PC-3 (cell line): ENCODE measurements at places on chromosomes 1 and 21.

GRCh38 chr1:21436488-21437340 is 3.2 kb upstream of the NBPF3 start:
- DNase-seq, result peak; percentile 14

DNA sequence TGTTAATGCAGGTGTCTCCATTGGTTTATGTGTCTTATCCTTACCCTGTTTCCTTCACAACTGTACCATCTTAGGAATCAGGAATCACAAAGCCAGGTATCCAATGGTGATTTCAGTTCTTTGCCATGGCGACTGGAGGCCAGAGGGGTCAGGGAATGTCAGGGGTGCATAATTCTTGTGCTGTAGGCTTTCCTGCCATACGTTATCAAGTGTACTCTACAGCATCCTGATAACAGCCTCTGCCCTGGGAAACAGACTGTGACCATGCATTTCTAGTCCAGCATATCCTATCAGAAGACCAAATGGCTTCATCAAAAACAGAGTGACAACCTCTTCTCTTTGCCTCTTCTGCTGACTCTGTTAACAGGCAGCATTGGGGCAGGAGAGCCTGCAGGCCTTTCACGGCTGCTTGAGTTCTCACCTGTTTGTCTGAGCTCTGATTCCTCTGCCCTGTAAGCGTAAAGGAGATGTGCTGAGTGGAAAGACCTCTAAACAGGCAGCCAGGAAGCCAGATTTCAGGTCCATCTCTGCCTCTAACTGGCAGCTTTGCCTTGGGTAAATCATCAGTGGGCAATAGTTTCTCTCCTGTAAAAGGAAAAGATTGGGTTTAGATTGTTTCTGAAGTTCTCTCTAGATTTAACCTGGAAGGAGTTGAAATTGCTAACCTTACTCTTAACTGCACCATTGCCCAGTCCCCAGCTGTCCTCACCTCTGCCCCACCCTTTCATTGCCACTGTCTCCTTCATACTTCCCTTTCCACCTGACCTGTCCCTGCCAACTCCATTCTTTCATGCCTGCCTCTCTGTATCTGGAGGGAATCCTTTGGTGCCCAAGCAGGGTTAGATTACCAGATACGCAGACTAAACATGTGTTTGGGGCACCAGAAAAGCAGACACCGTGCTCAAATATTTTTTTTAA is 80.2 kb downstream of the LRRC8D start:
- no peak for DNase-seq

DNA sequence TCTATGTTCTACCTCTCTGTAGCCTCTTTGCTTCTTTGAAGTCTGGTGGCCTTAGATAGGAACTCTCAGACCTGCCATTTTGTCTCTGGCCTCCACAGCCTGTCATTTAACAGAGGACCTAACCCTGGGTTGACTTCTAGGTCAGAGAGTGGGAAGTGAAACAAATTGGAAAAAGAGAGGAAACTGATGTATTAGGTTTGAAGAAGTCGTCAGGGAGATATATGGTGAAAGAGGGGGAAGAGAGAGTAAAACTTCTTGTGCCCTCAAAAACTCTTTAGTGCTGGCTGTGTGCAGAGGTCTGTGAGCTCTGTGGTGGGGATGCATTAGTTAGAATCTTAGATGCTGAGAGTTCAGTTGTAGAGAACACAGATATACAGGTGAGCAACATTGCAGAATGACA is 30.2 kb upstream of the CD1D start:
- DNase-seq, result no peak

GRCh38 chr1:248804771-248805681 is 20.7 kb downstream of the SH3BP5L start:
- DNase-seq, result no peak

DNA sequence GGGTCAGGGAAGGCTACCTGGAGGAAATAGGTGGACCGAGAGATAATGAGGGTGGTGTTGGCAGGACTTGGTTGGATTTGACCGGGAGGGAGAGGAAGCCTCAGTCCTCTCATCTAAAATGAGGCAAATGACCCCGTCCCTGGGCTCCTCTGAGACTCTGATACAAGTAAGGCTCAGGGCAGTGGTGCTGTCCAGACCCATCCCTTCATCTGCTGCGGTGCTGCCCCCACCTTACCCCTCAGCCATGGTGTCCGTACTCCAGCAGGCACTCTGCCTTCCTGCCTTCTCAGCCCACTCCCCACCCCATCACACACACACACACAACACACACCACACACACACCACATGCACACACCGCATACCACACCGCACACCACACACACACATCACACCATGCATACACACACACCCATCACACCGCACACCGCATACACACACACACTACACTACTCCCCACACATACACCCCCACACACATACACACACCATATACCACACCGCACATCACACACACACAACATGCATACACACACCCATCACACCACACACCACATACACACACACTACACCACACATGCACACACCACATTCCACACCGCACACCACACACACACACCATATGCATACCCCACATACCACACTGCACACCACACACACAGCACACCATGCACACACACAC is 29.4 kb upstream of the SLC26A9 start:
- DNase-seq, result no peak

DNA sequence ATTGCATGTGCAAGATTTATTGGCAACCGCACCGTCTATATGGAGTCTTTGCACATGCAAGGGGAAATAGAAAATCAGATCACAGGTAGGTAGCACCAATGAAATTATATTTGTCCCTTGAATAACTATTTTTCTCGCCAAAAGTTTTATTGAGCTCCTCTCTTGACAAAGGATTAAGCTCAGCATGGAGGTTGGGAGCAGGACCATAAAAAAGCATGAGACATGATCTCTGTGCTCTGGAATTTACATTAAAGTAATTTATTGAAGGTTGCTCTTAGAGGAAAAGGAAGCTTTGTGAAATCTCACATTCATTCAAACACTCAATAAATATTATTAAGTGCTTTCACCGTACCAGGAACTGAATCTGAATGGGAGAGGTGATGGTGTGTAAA is 66.0 kb upstream of the UBE2U start:
- DNase-seq, result no peak

DNA sequence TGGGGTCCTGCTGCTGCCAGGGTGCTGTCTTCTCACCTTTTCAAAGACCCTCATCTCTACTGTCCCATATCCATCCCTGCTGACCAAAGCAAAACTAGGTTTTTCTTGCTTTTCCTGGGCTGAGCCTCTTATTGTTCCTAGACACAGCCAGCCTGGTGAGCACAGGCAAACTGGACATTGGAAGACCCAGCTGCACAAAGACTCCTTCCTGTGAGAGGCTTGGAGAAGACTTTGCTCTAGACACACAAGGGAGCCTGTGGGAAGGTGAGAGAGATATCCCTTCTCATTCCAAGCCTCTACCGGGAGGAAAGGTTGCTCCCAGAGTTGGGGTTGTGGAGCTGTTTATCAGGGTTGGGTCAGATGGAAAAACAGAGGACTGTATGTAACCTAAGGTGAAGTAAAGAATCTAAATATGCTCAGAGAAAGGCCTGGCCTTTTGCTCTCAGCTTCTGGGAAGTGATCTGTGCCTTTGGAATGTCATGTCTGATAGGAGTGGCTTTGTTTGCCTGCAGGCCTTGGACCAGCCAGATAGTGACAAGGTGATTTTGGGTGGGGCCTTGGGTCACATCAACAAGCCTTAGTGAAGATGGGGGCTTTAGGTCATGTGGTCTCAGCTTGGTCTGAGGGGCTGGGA is 87.6 kb upstream of the RUNX1 start:
- DNase-seq, result peak; percentile 96

GRCh38 chr1:17056551-17056950 is 2.7 kb upstream of the SDHB start:
- no peak for DNase-seq

DNA sequence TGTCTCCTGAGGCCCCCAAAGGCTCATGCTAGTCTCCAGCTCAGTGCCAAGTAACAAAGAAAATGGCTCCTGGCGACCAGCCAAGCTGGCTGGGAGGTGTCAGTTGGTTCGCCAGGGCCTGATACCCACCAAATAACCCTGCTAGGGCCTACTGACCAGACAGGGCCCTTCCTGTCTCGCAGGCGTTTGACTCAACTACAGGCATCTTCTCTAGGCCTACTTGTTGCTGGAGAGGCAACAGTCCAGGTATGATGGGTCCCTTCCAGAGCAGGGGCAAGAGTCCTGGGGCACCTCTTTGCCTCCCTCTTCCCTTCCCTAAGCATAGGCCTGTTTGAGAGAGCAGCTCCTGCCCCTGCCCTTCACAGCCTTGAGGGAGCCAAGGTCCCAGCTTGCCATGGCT is 147.9 kb upstream of the VANGL1 start:
- DNase-seq, result no peak

DNA sequence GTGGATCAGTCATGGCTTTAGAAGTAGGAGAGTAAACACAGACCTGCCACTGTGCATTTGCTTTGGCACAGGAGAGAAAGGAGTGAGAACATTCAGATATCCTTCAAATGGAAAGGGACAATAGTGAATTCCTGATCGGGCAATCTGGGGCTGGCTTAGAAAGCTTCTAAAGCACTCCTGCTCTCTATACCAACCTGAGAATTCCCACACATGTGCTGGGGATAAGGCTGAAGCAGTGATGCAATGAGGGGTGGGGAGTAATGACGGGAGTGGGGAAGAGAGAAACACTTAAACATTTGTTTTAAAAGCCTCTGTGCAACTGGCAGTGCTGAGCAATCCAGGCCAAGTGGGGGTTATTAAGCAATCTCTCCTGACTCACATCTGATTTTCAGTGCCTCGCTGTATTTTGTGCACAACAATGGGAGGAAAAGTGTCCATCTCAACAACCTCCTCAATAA is 108.8 kb downstream of the KIAA0319L start:
- peak; percentile 82 for DNase-seq

- no peak for DNase-seq
These were observed 31.5 kb downstream of the OLIG1 start for GRCh38 chr21:33101300-33101911.

GRCh38 chr1:180908074-180908765 is 4.5 kb upstream of the KIAA1614 start:
- no peak for DNase-seq

DNA sequence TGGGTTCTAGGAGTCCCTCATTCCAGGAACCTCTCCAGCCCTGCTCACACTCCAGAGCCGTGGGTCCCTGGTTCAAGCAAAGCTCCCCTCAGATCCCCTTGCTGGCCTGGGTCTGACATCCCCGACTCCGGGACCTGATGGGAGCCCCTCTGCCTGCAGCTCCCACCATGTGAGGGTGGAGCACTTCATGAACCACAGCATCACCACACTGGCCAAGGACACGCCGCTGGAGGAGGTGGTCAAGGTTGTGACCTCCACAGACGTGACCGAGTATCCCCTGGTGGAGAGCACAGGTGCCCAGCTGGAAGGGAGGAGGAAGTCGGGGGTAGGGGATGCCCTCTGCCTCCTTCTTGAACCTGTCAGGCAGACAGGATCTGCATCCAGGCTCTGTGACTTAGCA is 9.7 kb downstream of the CLCNKA start:
- DNase-seq, result no peak

DNA sequence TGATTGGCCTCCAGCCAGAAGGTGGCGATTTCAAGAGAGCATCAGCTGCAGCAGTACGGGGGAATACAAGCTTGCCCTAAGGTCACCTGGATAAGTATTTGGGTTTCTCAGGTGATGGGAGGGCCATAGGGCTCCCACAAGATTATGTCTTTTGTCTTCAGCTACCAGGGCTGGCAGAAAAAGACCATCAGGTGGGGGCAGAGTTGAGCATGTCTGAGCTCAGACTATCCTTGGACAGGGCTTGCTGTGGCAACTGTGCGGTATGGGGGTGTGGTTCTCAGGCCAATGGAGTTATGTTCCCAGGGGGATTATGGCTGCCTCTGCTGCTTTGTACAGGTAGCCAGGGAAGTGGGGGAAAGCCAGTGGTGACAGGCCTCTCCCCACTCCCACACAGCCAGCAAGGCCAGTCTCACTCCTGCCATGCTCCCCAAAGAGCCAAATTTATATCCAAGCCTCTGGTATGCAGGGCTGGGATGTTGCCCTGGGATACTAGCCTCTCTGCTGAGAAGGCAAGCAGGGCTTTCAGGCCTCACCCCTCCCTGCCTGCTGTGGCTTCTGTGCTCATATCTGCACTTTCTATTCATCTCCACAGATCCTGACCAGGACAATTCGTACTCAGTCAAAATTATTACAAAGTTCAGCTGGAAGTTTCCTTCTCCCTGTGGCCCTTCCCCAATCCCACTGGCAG is 26.6 kb upstream of the CD84 start:
- DNase-seq, result no peak

DNA sequence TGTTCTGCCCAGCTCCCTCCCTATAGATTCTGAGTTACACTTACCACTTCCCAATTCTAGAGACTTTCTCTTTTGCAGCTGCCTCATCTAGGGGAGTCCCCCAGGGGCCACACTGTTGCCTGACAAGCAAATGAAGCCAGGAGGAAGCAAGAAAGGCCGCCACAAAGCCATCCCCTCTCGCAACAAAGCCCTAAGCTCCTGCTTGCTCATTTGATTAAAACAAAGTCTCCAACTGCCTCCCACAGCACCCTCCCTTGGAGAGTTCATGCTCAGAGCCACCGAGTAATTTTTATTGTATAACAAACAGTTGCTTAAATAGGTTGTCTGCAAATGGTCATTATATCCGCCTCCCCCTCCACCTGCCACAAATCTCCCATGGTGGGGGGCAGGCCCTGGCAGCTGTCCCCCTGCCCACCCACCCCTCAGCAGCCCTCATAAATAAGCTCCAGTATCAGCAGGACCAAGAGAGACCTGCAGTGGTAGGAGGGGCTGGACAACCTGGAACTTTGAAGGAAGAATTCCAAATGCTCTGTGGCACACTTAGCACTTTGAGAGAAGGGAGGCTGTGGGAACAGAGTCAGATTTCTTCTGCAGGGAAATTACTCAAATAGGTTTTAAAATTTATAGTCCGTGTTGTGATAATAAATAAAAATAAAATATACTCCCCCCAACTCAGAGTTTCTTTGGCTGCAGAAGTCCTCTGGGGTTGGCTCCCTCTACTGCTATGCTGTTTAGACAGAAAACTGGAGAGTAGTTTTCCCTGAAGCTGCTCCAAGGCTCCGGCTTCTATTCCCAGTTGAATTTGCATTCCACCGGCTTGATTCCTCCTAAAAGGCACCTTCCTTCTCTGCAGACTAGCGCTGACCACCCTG is 237.5 kb downstream of the TTLL7 start:
- DNase-seq, result no peak

DNA sequence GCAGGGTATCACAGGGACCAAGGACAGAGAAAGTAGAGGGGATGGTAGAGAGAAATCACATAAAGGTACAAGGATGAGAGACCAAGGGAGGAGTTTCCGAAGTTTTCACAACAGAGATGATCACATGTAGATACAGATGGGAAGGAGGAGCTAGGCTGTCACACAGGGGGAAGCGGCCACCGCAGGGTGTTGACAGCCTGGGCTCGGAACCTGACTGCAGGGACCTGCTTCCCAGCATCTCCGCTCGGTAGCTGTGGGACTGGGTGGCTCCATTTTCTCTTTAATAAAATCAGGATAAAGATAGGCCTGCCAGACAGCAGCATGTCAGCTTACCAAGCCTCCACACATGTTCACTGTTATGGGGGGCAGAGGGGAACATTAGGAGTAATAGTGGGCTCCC is 32.3 kb downstream of the CDCA8 start:
- no peak for DNase-seq
